ENCODE measurements at places on chromosomes 3 and 15.

GRCh38 chr3:86960550-86960949, 30.4 kb downstream of the VGLL3 start:
- DNase-seq: no peak

DNA sequence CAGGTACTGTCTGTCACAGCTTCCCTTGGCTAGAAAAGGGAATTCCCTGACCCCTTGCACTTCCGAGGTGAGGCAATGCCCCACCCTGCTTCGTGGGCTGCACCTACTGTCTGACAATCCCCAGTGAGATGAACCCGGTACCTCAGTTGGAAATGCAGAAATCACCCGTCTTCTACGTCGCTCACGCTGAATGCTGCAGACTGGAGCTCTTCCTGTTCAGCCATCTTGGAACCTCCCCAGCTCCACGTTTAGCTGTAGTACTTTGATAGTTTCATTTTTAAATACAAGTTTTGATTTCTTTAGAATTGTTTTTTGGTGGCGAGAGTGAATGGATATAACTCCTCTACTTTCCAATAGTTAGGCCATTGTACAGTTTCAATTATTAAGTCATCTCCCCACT, 17.8 kb upstream of the HDGFL3 start:
- no peak for DNase-seq

GRCh38 chr3:58150810-58151199, 60.0 kb downstream of the DNASE1L3 start:
- DNase-seq: peak; percentile 67

- DNase-seq: no peak
Observed at GRCh38 chr3:47379411-47379899, 1.4 kb upstream of the PTPN23 start.

Measured in AG20443 (cell line).